ENCODE measurements at places on chromosomes 7 and 10.
A peak's percentile ranks its signal among the peaks of the same experiment; 100 is the strongest.

DNA sequence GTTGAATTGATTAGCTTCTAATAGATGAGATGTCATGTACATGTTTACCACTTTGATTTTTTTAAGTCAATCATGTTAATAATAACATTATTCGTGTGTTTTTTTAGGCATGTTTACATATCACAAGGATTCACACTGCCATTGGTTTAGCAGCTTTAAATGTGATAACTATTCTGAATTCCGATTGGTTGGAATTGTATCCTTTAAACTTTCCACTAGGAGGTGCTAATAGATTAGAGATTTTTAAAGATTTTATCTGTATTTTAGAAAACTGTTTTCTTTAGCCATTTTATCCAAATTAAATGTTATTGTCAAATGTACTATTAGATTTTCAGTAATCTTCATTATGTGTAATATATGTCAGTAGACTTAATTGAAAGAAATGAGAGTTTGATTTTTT, 83.2 kb downstream of the HECTD2 start:
- peak; percentile 7 for DNase-seq

DNA sequence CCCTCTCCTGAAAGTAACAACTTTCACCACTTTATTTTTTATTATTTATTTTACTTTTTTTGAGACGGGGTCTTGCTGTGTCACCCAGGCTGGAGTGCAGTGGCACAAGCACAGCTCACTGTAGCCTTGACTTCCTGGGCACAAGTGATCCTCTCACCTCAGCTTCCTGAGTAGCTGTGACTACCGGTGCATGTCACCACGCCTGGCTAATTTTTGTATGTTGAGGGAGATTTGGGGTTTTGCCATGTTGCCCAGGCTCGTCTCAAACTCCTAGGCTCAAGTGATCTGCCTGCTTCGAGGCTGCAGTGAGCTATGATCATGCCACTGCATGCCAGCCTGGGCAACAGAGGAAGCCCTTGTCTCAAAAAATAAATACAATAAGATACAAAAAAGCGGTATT, 14.9 kb upstream of the SLIT1 start:
- no peak for DNase-seq

DNA sequence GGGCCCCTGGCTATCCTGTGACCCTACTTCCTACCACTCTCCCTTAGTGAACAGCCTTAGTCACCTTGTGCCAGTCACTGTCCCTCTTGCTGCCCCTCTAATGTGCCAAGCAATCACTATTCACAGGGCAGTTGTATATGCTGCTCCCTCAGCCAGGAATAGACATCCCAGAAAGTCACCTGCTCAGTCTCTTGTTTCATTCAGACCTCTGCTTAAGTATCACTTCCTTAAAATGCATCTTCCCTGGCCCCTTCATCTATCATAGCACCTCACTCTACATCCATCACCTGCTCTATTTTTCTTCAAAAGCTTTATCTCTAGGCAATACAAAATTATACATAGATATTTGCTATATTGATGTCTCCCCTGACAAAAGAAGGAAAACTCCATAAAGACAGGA, 328.4 kb upstream of the NFE2L3 start:
- DNase-seq, result no peak

GRCh38 chr7:26413007-26413691, 121.5 kb downstream of the SNX10 start:
- no peak for DNase-seq

- DNase-seq, result no peak
These were observed 576.6 kb upstream of the KCND2 start for GRCh38 chr7:119696336-119696735.

- no peak for DNase-seq
These were observed 33.1 kb upstream of the R3HCC1L start for GRCh38 chr10:98101366-98101765.

DNA sequence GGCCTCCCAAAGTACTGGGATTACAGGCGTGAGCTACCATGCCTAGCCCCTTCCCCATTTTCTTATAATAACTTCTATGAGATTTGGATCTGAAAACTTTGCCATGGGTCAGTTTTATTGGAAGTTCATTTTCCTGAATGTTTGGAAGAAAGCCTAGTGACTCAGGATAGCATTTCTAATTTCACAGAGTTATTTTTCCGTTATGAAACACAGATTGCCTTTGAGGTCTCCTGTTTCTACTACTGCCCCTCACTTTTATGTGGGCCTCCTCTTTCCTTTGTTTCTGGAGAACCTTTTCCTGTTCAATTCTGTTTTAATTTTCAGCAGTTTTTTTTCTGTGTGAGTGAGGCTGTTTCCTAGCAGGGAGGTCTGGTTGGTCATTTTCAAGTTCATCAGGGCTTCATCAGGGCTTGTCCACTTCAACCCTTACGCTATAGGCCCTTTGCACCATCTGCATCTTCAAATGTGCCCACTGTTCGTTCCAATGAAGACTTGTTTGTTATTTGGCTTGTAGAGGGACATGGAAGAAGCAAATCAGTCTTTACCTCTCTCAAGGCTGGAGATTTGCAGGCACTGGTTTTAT, 58.7 kb downstream of the BMPR1A start:
- DNase-seq, result no peak

- DNase-seq, result no peak
These were observed 49.5 kb upstream of the EBF3 start for GRCh38 chr10:130013335-130014262.

- DNase-seq, result no peak
These were observed 86.7 kb downstream of the ARHGAP22 start for GRCh38 chr10:48517911-48518811.

DNA sequence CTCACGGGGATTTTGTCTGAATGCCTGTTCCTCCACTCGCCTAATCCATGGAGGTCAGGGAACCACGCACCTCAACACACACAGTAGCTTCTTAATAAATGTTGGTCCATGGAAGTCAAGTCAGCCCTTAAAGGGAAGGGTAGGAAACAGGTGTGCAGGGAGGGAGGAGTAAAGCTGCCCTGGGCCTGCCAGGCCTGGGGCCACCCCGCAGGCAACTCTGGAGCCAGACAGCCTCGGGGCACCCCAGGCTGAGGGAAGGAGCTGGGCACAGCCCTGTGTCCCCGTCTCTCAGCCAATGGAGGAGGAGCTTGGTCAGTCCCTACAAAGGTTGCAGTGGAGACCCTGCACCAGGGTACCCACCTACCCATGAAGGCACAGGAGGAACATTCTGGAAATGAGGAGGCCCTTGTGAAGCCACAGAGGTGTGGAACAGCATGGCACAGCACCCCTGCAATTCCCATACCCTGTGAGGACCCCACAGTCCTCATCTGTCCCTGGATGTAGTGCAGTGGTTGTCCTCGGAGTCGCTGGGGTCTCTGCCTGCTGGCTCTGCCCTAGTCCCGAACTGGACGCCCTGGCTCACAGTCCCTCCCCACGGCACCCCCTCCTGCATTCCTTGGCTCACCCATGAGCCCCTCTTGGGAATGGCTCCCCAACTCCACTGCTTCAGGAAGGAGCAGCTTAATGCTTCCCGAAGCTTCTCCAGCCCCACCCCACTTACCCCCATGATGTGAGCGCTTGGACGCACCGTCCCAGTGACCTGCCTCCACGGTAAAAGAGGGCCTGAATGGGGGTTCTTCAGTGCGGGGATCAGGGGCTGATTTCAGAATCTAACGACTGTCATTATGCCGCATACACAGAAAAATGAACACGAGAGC, 79.2 kb upstream of the INSIG1 start:
- DNase-seq, result no peak

DNA sequence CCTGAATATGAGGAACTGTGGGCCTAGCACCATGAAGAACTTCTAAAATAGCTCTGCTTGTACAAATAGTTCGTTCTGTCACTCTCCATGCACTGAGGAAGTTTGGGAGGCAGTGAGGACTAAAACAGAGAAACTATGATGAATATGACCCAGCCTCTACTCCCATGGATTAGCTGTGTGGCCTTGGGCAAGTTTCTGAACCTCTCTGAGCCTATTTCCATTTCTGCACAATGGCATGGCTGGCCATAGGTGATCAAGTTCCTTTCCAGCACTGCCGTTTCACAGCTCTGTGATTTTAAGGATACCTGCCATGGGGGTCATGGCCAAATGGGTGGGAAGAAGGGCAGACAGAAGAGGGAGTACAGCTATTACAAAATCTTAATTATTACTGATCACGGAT, 57.6 kb downstream of the SORBS1 start:
- DNase-seq, result no peak

DNA sequence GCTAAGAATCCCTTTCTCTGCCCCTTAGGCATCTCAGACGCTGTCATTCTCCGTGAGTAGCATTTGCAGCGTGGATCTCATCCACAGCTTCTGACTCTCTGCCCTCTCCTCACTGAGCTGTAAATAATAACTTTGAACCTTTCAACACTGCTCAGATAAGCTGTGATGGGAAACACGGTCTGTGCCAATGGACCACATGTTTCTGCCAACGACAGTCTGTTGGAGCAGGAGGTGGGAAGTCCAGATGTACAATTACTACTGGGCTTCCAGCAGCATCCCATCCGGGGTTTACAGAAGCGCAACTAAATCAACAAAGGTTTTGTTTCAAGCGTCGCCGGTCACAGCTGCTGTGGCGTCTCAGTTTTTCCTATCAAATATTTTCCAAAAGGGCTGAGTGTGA, 1110.6 kb downstream of the TYW1 start:
- DNase-seq, result peak; percentile 9

DNA sequence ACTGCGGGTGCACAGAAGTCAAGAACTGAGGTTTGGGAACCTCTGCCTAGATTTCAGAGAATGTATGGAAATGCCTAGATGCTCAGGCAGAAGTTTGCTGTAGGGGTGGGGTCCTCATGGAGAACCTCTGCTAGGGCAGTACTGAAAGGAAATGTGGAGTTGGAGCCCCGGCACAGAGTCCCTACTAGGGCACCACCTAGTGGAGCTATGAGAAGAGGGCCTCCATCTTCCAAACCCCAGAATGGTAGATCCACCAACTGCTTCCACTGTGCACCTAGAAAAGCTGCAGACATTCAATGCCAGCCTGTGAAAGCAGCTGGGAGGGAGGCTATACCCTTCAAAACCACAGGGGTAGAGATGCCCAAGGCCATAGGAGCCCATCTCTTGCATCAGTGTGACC, 1336.0 kb upstream of the CELF2 start:
- DNase-seq, result no peak

DNA sequence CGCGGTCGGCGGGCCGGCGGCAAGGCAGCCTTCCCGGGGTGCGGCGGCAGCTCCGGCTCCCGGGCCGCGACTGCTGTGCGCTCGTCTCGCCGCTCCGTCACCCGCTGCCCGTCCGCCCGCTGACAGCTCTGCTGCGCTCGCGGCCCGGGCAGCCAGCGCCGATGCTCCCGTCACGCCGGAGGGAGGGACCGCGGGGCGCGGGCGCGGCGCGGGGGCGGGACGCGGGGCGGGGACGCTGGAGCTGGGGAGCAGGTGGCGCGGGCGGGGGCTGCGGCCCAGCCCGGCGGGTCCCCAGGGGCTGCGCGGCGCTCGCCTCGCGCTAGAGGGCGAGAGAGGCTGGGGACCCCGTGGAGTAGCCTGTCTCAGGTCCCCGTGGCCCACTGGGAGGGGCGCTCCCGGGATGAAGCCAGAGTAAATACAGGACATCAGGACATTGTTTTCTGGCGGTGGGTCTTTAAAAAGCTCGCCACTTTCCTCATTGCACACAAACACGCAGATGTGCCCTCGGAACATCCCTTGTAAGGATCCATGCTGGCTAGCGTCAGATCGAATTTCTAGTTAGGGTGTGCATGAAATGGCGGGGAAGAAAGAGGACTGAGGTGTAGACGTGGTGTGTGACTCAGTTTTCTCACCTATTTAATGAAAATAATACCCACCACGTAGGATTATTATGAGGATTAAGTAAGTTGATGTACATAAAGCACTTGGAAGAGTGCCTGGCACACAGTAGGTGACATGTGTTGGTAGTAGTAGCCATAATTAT, at the start of gene ELAPOR2:
Gene ELAPOR2 (minus strand): TSS at position 130 of the 763 bp plus-strand sequence. CDS start 141 bp downstream, outside the sequence.
- DNase-seq, result peak; percentile 57

DNA sequence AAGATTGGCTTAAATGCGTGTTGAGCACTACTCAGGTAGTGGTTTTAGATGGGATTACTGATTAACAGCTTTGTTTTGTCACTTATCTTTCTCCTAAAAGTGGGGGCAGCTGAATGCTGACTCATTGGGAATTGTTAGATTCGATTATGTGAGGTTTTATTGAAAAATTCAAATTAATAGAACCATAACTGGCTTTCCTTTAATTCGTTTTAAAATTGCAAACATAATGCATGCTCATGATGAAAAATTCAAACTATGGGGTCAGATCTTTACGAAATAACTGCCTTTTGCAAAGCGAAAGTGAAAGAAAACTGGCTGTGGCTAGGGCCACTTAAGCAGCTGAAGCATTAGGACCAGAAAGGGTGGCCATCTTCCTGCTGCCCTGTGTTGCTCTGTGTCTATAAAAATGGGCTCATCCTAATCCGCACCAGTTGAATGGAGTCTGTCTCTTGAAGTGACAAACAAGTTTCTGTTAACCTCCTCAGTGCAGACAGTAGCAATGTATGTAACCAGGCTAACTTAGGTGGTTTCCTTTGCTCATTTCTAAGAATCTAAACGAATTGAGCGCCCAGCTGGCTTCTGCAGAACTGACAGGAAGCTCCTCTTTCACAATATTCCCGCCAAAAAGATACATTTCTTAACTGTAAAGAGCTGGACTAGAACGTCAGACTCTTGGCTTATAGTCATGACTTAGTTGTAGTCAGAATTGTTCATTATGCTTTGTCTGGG, 27.8 kb downstream of the DENND10 start:
- no peak for DNase-seq

GRCh38 chr7:102415685-102416225, 17.6 kb upstream of the ORAI2 start:
- no peak for DNase-seq

GRCh38 chr10:62031507-62031906, 130.0 kb downstream of the ARID5B start:
- no peak for DNase-seq

- no peak for DNase-seq
These were observed 21.1 kb downstream of the BTRC start for GRCh38 chr10:101375076-101375475.

GRCh38 chr7:73941836-73942551, 81.0 kb downstream of the TMEM270 start:
- no peak for DNase-seq
